ENCODE measurements at places on chromosomes 2 and 18.

- no peak for DNase-seq
These were observed 4.1 kb downstream of the NEMP2 start for GRCh38 chr2:190530248-190530900.

DNA sequence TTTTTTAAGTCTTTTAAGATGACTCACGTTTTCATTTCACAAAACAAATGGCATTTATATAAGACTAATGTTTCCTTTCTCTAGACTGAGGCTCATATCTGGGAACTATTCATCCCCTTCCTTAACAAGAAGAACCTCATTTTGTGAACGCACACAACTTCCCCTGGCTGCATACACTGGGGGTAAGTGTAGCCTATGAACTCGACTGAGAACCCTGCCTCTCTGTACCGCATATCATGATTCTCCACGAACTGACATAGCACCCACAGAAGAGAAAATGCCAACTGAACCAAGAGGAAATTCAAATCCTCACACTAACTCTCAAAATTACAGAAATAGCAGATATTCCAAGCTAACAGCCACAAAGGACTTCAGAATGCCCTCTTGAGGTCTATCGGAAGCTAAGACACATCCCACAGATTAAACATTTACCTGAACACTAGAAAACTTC, 236.7 kb downstream of the TCF4 start:
- DNase-seq, result no peak

DNA sequence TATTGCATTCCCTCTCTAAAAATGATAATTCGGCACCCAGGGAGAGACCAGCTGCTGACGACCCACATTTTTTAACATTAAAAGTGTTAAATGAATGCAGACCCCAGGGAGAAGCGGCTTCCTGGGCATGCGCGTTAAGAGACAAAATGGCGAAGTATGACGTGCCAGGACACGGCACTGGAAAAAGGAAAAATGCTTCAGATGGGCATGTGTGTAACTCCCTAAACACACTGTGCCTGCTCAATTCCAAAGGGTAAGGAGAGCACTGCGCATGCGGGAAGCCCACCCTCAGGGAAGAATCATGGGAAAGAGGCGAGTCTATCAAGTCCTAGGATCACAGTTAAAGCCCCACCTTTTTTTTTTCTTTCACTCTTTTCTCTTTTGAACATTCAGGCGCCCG, 58.1 kb downstream of the CYP26B1 start:
- DNase-seq, result no peak

DNA sequence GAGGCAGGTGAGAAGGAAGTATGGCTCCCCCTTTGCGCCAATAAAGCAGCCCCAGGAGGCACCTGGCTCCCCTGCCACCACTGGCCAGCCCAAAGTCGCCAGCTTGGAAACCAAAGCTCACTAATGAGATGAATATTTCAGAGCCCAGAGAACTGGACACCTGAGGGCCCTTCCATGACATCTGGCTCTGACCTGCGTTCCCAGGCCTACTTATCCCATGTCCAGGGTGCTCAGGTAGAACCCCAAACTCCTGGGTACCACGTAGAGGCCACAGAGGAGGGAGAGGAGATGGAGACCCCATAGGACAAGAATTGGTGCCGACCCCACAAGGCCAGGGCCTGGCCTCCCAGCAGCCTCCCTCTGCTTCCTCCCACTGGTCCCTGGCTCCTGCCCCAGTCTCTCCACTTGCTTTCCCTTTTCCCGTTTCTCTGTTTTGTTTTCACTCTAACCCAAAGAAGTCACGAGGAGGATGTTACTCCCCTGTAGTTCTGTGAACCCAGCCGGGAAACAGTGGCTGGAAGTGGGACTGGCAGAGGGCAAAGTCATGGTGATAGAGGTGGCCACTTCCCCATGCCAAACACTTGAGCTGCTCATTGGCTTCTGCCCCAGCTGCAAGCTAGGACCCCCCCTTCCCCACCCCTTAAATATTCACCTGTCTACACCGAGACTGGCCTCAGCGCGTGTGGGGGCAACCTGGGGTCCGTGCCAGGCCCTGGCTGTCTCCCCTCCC, 820 bp downstream of the TMBIM1 start:
- DNase-seq, result no peak

DNA sequence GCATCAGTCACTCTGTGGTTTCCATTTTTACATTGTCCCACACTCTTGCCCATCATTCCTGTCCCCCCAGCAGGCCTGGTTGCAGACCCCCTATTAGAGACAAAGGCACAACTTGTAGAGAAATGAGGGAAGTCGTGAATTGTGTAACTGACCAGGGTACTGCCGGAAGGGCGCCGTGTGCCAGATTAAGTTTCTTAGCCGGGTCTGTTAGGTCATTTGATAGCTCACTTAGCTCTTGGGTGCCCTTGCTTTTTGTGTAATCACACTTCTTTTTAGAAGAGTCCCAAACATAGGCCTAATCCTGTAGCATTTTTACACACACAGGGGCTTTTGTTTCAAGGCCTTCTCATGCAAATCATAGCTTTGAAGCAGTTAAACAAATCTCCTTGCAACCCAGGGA, 87.2 kb downstream of the CTAGE1 start:
- DNase-seq, result no peak

DNA sequence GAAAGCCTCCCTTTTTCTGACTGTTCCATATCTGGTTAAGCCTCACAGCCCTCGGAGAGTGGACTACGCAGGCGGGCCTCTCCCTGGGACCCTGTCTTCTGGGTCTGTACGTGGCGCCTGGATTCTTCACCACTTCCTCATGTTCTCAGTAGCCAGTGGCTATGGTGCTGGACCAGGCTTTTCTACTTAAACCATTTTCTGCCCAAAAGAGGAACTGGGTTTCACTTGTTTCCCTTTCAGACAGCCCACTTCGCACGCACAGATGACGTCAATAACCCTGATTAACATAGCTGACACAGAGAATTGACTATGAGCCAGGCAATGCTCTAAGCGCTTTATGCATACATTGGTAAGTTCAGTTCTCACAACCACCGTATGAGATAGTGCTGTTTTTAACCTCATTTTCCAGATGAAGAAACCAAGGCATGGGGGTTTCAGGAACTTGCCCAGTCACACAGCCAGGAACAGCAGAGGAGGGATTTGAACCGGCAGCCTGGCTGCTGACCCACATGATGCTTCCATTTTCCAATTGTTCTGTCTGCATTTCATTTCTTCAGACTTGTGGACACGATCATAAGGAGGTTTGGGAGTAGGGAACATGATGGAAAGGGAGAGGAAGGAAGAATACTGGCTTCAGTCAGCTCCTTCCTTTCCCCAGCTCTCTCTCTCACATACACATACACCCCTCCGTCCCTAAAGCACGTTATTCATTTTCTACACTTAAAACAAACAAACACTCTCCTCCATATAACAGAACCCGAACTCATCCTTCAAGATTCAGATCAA, 41.7 kb downstream of the MYOM1 start:
- no peak for DNase-seq

- no peak for DNase-seq
These were observed 3.3 kb upstream of the HJURP start for GRCh38 chr2:233857511-233858141.

DNA sequence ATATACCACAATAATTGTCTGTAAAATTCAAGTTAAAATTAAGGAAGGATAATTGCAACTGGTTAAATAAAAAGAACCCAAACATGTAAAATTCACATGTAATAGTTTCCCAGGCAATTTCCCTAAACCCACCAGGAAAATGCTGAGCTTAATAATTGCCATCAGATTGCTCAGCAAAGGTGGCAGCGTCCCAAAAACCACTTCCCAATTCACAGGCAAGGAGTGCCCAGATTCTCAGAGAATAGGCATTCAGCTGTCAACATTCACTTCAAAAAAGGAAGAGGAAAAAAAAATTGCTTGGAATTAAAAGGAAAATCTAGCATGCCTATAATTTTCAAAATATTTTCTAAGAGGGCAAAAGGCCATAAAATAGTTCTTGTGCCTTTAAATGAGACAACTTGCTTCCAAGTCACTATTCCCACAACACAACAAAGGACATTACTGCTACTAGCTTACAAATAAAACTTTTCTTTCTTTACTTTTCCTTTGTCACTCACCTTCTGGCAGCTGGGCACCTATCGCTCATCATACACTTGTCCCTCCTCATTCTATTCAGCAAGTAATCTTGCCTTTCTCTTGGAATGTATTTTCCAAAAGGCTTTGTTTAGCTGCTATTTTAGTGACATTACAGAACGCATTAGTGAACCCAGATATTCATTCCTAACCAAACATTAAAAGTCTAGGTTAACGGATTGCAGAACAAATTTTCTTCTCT, 15.2 kb downstream of the SRBD1 start:
- DNase-seq, result no peak

- DNase-seq, result peak; percentile 31
These were observed 35.0 kb upstream of the PSMD14 start for GRCh38 chr2:161273038-161273760.

DNA sequence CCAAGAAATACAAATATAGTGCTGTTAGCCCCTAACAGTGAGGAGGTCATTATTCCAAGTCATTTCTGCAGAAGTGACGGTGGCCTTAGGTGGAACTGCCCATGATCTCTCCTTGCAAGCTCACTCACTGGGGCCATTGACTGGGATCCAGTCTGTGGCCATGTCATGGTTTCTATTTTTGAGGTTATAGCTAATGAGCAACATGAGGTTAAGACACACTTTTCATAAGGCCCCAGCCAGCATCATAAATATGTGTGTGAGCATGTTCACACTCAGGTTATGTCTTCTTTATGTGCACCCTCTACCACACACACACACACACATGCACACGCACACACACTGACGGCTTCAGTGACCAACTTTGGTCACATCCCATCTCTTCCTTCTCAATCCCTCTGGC, 484 bp downstream of the AFF3 start:
- no peak for DNase-seq

- DNase-seq, result no peak
These were observed 89.5 kb downstream of the NCOA1 start for GRCh38 chr2:24580561-24580960.

DNA sequence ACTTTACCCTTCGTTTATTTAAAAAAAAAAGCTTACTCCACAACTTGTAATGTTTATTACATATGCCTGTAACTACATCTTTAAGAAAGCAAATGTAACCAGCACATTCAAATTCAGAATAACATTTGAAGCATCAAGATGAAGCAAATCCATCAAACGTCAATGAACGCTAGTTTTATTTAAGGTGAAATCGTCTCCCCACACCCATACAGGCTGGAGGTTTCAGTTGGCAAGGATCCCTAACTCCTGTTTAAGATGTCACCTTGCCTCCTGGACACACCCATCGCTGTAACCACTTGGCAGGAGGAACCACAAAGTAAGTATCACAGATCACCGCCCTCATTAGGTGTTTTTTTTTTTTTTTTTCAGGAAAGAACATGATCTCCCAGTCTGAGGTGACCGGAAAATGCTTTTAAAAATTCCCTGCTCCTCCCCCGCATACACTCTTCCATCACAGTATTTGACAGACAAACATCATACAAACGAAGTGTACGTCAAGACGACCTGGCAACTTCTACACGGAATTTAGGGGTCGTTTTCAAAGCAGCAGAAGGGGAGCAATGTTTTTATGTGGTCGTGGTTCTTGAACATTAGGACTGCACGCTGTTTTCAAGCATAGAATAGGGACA, 19.7 kb upstream of the STPG4 start:
- no peak for DNase-seq

DNA sequence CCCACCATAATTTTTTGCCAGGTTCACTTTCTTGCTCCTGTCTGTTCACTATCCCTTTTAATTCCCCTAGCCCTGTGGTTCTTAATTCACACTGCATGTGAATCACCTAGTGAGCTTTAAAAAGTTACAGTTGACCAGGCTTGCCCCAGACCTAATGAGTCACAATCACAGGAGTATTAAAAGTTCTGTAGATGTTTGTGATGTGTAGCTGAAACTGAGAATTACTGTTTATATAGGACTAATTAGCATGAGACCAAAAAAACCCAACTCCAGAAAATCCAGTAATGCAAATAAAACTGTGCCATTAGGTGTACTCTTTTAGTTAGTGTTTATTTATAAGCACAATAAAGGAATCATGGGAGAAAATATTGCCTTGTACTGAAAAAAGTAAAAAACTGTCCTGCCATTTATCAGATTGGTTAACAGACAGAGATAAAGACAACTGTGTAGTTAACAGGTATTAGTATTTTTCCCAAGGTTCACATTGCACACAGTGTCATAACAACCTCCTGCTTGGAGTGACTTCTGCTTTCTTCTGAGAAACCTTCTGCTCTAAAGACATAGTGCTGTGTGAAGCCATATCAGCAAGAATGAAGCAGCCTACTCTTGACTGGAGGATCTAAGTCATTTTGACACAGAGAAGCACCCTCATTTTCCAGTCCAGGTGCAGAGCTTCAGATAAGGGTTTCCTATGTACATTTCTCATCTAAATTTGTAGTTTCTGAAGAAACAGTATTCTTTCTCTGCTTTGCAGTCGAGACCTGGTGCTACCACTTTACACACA, 39.0 kb downstream of the VAPA start:
- no peak for DNase-seq

GRCh38 chr2:42931818-42932195, 139.4 kb upstream of the HAAO start:
- DNase-seq, result no peak

GRCh38 chr18:8479789-8480188, 129.4 kb upstream of the RAB12 start:
- no peak for DNase-seq

- DNase-seq, result no peak
These were observed 86.1 kb upstream of the UPP2 start for GRCh38 chr2:158015428-158016076.

DNA sequence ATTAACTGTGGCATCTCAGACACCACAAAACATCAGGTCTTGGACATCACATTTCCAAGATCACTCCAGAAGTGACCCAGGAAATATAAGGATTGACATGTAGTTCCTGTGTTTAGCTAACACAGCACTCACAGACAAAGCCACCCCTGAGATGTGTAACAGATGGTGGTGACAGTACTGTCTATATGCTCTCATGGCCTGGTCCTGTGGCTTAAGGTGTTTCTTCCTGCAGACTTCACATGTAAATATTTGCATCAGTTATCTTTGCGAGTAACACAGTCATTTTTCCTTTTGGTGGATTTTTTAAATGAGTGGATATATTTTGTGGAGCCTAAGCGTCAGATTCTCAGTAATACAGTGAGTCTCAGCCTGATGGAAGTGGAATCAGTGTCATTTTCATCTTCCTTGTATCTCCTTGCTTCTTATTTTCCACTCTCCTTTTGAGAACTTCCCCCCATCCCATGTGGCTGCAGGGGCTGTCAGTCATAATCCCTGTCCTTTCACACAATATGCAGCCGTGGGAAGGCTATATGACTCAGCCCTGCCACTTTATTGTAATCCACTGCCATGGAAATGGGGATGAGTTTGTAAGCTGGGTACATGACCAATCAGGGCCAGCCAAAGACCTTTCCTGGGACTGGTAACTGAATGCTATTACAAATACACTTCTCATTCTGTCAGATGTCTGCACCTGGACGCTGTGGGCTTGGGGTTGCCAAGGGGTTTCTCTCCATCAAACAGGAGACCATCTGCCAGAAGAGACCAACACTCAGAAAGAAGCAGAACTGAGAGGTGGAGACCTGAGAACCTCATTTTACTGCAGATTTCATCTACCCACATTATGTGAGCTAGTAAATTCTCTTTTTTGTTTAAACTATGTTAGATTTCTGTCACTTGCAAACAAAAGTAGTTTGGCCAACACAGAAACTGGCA, 74.3 kb downstream of the ICOS start:
- DNase-seq, result no peak

All from neural crest cell (in vitro differentiated cells).